ENCODE measurements at places on chromosomes 2 and 18. TPM values are rescaled to one million over a fixed set of nuclear protein-coding genes. Genes with fewer than 3 reads are reported as not detected.

GRCh38 chr2:3041841-3042600 lies 335.6 kb downstream of the EIPR1 start:
- peak overlapping the region; percentile 71 for H3K27ac ChIP-seq
- H3K4me1 ChIP-seq = peaks cover 10% of the 10 kb centered on the region
- no peaks in the 10 kb centered on the region for H3K36me3 ChIP-seq

DNA sequence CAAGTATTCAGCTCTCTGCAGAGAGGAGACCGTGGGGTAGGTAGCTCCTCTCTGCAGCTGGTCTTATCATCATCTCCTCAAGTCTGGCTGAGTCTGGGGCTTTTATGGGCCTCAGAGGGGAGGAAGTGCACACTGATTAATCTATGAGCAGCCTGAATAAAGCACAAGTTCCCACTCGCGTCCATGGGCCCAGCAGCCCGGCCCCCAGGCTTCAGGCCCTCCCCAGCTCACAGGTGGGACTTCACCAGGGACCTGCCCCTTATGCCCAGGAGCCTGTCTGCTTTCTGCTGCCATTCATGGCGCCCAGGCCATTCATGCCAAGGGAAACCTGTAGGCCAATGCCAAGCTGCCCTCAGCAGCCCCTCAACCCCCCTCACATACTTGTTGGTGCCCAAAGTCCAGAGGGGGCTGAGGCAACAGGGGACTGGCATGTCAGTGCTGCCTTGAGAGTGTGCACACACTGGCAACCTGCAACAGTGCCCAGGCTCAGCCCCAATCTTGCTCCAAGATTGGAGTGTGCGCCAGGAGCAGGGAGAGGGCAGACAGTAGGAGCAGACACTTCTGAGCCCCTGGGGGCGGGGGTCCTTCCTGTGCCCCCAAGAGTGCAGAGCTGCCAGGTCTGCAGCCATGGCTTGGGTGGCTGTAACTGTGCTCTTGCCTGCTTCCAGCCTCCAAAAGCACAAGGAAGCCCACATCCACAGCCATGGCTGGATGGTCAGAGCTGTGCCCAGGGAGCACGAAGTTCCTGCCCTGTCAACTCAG lies 375.6 kb upstream of the VWC2L start:
- no peaks in the 10 kb centered on the region for H3K4me1 ChIP-seq
- H3K27me3 ChIP-seq = no peaks in the 10 kb centered on the region
- no peak overlapping the region for H3K4me3 ChIP-seq

GRCh38 chr2:230537531-230537976 lies 121.6 kb downstream of the SP100 start:
- H3K36me3 ChIP-seq = no peaks in the 10 kb centered on the region
- H3K4me3 ChIP-seq = no peak overlapping the region
- no peaks in the 10 kb centered on the region for H3K4me1 ChIP-seq
- no peak overlapping the region for H3K27ac ChIP-seq

DNA sequence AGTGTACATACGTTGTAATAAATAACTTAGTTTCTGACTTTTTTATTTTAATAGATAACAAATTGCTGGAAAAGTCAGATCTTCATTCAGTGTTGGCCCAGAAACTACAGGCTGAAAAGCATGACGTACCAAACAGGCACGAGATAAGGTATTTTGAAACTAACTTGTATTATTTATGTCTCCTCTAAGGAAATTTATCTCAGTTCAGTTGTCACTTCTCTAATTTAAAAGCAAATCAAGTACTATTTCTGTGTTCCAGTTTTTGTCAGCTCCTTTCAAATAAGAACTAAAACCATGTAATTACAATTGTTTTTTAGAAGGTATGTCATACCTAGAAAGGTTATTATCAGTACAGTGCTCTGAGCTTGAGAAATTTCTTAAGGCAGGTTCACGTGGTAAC lies 4.6 kb downstream of the ATG16L1 start:
- H3K4me3 ChIP-seq = no peak overlapping the region
- H3K27ac ChIP-seq = no peak overlapping the region
- H3K27me3 ChIP-seq = no peaks in the 10 kb centered on the region
- H3K4me1 ChIP-seq = peaks cover 24% of the 10 kb centered on the region
- DNase-seq = no peak

GORASP2 gene
- total RNA-seq = 94.2 TPM

DNA sequence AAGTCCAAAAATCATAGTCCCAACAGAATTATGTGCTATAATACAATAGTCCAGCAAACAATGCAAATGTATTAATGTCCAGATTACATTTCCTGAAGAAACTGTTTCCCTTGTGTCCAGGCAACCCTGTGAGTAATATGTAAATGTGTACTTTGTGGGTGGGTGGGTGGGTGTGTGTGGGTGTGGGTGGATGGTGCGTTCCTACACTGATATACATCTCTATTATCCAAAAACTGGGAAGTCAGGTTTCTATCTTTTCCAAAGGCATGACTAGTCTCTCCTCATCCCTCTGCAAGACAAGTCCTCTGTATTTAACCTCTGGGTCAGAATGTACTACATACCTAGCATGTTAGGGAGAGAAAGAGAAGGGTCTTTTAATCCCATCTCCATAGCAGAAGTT lies 71.6 kb downstream of the LNPK start:
- peaks cover 5% of the 10 kb centered on the region for H3K36me3 ChIP-seq
- H3K4me3 ChIP-seq = no peak overlapping the region
- H3K27me3 ChIP-seq = no peaks in the 10 kb centered on the region
- H3K27ac ChIP-seq = no peak overlapping the region

GRCh38 chr18:3037423-3037915 lies 24.5 kb upstream of the LPIN2 start:
- H3K4me1 ChIP-seq = no peaks in the 10 kb centered on the region
- no peak overlapping the region for H3K4me3 ChIP-seq
- DNase-seq = no peak
- no peaks in the 10 kb centered on the region for H3K27me3 ChIP-seq

Measured in adrenal gland (tissue), 19 donors.